ENCODE measurements at places on chromosomes 12 and 14.

GRCh38 chr12:28586481-28586880, 396.2 kb downstream of the CCDC91 start:
- DNase-seq: no peak

- DNase-seq: no peak
Measured at GRCh38 chr14:95445676-95446075, 70.8 kb downstream of the SYNE3 start.

DNA sequence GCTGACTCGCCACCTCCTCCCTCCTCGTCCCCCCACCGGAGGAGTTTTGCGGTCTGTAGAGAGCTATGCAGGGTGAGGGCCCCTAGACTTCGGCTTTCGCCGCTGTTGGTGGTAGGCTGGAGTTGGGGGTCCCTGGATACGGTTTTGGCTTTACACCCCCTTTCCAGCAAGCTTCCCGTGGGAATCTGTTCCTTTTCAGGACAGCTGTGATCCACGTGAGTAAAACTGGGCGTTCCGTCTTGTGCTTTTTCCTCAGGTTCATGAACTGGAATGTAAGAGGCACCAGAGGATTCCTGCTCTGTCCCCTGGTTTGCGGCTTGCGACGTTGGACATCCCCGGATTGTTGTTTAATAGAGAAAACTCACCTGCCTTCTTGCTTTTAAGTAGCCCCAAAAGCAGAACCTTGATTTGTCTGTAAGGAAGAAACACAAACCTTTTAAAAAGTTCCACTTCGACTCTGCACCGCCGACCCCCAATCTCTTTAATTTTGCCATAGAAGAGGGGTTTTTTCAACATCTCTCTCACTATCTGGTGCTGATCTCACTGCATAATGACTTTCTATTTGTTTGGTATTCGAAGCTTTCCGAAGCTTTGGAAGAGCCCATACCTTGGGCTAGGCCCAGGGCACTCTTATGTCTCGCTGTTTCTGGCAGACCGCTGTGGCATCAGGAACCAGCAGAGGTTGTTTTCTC, 490 bp downstream of the PRORP start:
- DNase-seq: peak; percentile 46

GRCh38 chr12:29562110-29562804, 64.8 kb upstream of the OVCH1 start:
- DNase-seq: no peak

DNA sequence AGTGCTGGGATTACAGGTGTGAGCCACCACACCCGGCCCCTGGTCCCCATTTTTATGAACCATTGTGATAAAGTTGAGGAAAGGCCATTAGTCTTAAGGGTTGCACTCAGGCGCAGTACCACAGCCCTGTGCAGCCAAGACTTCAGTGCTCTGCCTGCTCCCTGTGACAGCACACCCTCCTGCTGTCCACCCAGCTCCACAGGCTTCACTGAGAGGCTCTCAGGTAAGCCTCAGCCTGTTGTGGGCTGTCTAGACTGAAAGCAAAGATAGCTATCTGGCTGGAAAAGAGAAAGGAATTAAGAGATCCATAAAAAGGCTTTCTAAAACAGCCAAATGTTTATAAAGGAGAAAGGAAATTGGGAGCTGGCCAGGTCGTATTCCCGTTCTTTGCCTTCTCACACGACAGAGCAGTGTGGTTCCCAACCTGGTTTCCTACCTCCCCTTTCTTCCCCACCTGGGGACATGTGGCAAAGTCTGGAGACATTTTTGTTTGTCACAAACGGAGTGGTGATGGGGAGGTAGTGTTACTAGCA, 19.1 kb upstream of the DNM1L start:
- DNase-seq: no peak

DNA sequence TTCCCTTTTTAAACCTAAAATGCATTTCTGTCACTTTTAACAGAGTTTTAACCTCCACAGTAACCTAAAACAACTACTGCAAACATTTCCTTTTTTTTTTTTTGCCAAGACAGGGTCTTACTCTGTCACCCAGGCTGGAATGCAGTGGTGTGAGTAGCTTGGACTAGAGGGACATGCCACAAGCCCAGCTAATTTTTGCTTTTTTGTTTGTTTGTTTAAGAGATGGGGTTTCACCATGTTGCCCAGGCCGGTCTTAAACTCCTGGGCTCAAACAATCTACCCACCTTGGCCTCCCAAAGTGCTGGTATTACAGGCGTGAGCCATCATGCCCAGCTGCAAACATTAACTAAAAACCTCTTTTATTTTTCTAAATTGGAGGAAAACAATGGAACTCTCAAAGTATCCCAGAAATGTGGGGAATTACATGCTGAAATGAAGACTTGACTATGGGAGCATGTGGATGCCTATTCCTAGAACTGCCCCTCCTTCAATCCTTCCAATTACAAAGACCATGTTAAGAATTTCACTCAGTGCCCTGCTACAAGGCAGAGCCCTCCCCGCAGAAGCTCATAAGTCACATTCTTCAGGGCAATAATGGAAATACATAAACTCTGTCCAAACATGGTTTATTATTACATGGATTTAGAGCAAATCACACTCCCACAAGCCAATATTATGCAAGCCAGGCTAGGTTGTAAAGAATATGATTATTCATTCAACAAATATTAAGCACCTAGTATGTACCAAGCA, 66.9 kb downstream of the C12orf56 start:
- no peak for DNase-seq

Measured in iPS-NIHi11 (cell line).